ENCODE measurements at places on chromosomes 1 and 21. TPM values are rescaled to one million over a fixed set of nuclear protein-coding genes. Genes with fewer than 3 reads are reported as not detected.

Gene CASQ1
- 39.2 TPM for total RNA-seq

Gene NPL
- 5.3 TPM for total RNA-seq

Gene SLAMF7
- total RNA-seq = 0.36 TPM

- no peaks in the 10 kb centered on the region for H3K27me3 ChIP-seq
- H3K27ac ChIP-seq = no peak overlapping the region
Observed at GRCh38 chr1:42179275-42179674, 14.7 kb upstream of the GUCA2A start.

- H3K4me1 ChIP-seq = no peaks in the 10 kb centered on the region
- no peak within 1 kb of the TSS for H3K4me3 ChIP-seq
- no peaks in the 10 kb centered on the region for H3K36me3 ChIP-seq
- no peaks in the 10 kb centered on the region for H3K27me3 ChIP-seq
Observed at GRCh38 chr21:30718239-30718909, at the start of gene KRTAP21-3. KRTAP21-3 (minus strand) TSS chr21:30718777; CDS start chr21:30718759, 18 bp downstream.

GRCh38 chr1:175845338-175845737 is 101.9 kb upstream of the TNR start:
- peaks cover 24% of the 10 kb centered on the region for H3K27me3 ChIP-seq
- H3K4me1 ChIP-seq = no peaks in the 10 kb centered on the region
- DNase-seq = no peak
- no peak overlapping the region for H3K4me3 ChIP-seq
- no peak overlapping the region for H3K27ac ChIP-seq

DNA sequence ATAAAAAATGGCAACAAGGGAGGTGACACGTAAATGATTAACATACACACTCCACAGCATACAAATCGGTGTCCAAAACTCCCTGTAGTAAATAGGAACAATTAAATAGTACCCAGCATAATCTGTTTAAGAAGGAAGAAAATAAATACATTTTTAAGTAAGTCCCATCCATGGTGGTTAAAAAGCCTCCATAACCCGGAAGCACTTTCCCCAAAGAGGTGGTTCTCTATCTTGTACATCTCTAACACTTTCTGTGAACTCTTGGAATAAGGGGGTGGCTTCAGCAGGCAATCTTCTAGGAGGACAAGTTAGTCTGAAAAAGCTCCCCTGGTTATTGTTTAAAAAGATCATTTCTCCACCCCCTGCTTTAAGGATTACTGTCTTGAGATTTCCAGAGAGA is 76.9 kb downstream of the PTPN14 start:
- DNase-seq = no peak
- H3K4me1 ChIP-seq = peaks cover 41% of the 10 kb centered on the region
- H3K27ac ChIP-seq = no peak overlapping the region
- H3K36me3 ChIP-seq = no peaks in the 10 kb centered on the region
- no peak overlapping the region for H3K4me3 ChIP-seq
- no peaks in the 10 kb centered on the region for H3K27me3 ChIP-seq

GRCh38 chr21:33189824-33190223 is 39.9 kb upstream of the IFNAR2 start:
- H3K27ac ChIP-seq = peak overlapping the region; percentile 67
- no peaks in the 10 kb centered on the region for H3K36me3 ChIP-seq
- no peak overlapping the region for H3K4me3 ChIP-seq
- DNase-seq = no peak
- H3K4me1 ChIP-seq = peaks cover 16% of the 10 kb centered on the region
- H3K27me3 ChIP-seq = no peaks in the 10 kb centered on the region

- H3K4me3 ChIP-seq = no peak overlapping the region
- H3K27ac ChIP-seq = no peak overlapping the region
- no peak for DNase-seq
Observed at GRCh38 chr1:42737257-42737656, 2.8 kb downstream of the CLDN19 start.

- no peaks in the 10 kb centered on the region for H3K27me3 ChIP-seq
- peaks cover 12% of the 10 kb centered on the region for H3K4me1 ChIP-seq
- DNase-seq = no peak
- H3K36me3 ChIP-seq = peaks cover 100% of the 10 kb centered on the region
Observed at GRCh38 chr1:203706444-203706843, 58.5 kb upstream of the LAX1 start.

DNA sequence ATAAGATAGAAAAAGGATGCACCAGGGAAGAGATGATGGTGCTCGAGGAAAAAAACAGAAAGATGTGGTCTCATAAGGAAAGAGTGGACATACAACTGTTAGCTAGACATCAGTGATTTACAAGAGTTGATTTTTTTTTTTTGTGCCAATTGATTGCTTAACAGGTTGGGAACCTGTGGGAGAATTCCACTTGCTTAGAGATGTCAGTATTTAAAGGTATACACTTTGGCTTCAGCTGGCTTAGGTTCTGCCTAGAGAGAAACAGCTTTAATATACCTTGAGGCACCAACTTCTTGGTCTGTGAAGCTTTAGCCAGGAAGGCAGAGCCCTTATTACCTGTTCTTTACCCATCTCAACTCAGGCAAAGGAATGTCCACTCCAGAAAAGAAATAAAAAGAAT is 303.8 kb downstream of the PAPPA2 start:
- H3K4me1 ChIP-seq = no peaks in the 10 kb centered on the region
- no peaks in the 10 kb centered on the region for H3K27me3 ChIP-seq
- H3K4me3 ChIP-seq = no peak overlapping the region
- no peaks in the 10 kb centered on the region for H3K36me3 ChIP-seq

DNA sequence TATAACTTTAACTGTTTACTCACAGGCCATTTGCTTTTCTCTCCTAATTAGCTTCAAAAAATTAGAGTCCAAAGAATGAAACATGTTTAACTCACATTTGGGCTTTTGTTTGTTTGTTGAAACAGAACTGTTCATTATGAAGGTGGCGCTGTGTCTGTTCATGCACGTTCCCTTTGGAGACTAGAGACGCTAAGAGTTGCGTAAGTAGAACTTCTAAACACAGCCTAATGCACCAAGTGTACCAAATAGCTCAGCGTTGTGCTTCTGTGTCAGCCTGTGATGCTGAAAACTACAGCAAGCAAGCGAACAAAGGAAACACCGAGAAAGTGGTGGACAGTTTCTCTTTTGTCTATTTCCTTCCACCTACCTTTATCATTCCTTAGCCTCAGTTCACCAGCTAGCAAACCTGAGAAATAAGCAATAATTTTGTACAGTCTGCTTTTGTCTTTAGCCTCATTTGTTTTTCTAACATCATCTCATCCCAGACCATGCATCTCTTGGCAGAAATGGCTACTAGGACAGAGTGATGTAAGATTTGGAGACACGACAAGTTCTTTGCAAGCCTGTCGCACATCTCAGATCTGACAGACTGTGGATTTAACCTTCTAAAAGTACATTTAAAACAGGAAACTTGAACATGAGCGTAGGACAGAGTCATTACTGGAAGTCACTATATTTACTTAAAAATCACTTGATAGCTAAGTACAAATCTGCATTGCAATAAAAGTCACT is 375.1 kb downstream of the RYR2 start:
- no peak overlapping the region for H3K4me3 ChIP-seq
- H3K36me3 ChIP-seq = peaks cover 2% of the 10 kb centered on the region
- DNase-seq = no peak
- H3K27ac ChIP-seq = peak overlapping the region; percentile 36
- H3K27me3 ChIP-seq = no peaks in the 10 kb centered on the region
